Caco-2 (cell line): ENCODE measurements at places on chromosomes 2 and 18. TPM values are rescaled to one million over a fixed set of nuclear protein-coding genes. Genes with fewer than 3 reads are reported as not detected.

DNA sequence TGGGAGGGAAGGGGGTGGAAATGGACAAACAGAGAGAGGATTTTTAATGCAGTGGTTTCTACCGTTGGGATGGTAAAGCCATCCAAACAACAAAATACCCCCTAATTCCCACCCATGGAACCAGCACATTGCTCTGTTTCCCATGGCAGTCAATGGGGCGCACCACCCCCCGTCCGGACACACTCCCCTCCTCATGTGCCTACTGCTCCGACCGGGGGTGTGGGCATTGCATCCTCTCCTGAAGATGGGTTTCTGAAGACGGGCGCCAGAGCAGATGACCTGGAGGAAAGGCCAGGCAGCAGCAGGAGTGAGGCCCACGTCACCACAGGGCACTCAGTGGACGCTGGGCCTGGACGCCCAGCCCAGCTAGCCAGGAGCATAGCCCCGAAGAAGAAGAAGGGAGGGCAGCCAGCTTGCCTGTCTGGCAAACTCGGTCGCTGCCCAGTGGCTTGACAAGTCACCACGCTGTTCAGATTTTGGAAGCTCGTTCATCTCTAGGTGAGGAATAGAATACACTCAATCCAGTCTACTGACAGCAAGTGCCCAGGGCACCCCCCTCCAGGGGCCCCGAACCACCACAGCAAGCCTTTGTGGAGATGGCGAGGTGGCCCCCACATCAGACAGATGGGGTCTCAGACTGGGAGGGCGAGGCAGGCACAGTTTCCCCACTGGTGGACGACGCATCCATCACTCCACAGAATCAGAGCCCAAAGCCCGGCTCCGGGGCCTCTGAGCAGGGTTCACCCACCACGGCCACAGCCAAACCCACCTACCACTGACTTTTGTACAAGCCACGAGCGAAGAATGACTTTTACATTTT is 296.2 kb upstream of the SALL3 start:
- no peak overlapping the region for H3K27ac ChIP-seq
- DNase-seq, result no peak
- H3K36me3 ChIP-seq, result no peaks in the 10 kb centered on the region
- H3K4me3 ChIP-seq, result no peak overlapping the region

GRCh38 chr2:72367530-72368225 is 220.0 kb upstream of the CYP26B1 start:
- H3K27me3 ChIP-seq, result no peaks in the 10 kb centered on the region
- H3K4me1 ChIP-seq, result no peaks in the 10 kb centered on the region
- H3K4me3 ChIP-seq, result no peak overlapping the region

- no peak overlapping the region for H3K27ac ChIP-seq
- no peak overlapping the region for H3K4me3 ChIP-seq
- no peaks in the 10 kb centered on the region for H3K36me3 ChIP-seq
- DNase-seq, result no peak
These were observed 407.0 kb downstream of the CPS1 start for GRCh38 chr2:210963386-210963785.

- H3K27ac ChIP-seq, result no peak overlapping the region
- no peaks in the 10 kb centered on the region for H3K27me3 ChIP-seq
- H3K4me1 ChIP-seq, result no peaks in the 10 kb centered on the region
These were observed 966 bp upstream of the OXER1 start for GRCh38 chr2:42764901-42765300.

GRCh38 chr2:50856016-50856541 is 175.9 kb downstream of the NRXN1 start:
- no peaks in the 10 kb centered on the region for H3K4me1 ChIP-seq
- no peaks in the 10 kb centered on the region for H3K36me3 ChIP-seq
- DNase-seq, result no peak
- H3K27ac ChIP-seq, result no peak overlapping the region
- no peak overlapping the region for H3K4me3 ChIP-seq

DNA sequence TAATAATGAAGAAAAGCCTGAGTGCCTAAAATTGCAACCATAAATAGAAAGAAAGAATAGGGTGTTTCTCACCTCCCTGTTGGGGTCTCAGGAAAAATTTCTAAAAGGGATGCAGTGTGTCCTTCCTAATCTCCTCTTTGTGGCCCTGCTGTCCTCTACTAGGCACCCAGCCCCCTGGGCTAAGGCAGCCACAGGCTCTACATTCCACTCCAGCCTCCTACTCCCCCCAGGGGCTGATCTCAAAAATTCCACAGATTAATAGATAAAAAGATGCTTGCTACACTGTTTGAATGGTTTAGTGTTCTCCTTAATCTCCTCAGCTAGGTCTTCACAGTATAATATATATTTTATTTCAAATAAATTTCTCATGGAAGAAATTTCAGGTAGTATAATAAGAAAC is 17.6 kb downstream of the SATB2 start:
- no peaks in the 10 kb centered on the region for H3K36me3 ChIP-seq
- H3K4me1 ChIP-seq, result no peaks in the 10 kb centered on the region
- H3K27me3 ChIP-seq, result no peaks in the 10 kb centered on the region; the same call in 1 of the 2 replicates
- DNase-seq, result no peak
- H3K27ac ChIP-seq, result no peak overlapping the region

DNA sequence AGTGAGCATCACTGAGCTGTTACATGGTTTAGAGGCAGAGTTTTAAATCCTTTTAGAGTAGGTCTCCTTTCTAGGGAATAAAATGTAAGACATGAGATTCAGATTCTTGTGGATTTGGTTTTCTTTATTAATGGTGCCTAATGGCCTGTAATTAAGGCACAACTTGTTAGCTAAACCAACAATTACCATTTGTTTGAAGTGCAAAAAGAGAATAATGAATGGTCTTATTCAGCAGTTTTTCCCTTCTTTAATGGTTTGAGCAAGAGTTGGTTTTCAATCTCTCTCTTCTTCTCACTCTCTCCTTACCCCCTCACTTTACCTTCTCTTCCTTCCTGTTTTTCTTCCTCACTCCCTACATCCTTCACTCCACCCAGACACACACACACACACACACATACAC is 312.2 kb upstream of the TRIB2 start:
- no peaks in the 10 kb centered on the region for H3K27me3 ChIP-seq
- no peak overlapping the region for H3K4me3 ChIP-seq
- no peaks in the 10 kb centered on the region for H3K4me1 ChIP-seq
- no peak overlapping the region for H3K27ac ChIP-seq
- DNase-seq, result no peak

DNA sequence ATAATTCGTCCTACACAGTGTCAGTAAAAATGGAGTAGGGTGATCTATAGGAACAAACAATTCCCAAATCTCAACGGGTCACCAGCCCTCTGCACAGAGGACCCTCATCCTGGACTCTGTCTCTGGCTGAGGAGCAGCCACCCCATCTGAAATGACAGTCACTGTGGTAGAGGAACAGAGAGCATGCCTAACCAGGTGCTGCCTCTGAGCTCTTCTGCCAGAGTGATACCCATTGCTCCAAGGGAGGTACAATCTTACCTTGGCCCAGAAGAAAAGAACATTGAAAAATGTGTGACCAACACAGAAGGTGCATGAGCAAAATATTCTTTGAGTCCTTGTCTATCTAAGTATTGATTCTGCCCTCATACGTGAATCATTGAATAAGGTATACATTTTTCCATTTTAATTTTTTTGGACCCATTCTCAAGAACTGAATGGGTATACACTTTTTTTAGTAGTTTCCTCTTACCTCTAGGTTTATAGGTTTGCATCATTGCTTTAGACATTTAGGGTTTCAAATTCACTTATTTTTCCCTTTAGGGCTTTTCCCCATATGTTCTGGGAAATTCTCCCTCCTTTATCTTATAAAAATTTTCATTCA is 8.7 kb downstream of the SP140 start:
- no peak overlapping the region for H3K4me3 ChIP-seq
- H3K36me3 ChIP-seq, result no peaks in the 10 kb centered on the region
- no peaks in the 10 kb centered on the region for H3K4me1 ChIP-seq
- DNase-seq, result no peak
- no peak overlapping the region for H3K27ac ChIP-seq

DNA sequence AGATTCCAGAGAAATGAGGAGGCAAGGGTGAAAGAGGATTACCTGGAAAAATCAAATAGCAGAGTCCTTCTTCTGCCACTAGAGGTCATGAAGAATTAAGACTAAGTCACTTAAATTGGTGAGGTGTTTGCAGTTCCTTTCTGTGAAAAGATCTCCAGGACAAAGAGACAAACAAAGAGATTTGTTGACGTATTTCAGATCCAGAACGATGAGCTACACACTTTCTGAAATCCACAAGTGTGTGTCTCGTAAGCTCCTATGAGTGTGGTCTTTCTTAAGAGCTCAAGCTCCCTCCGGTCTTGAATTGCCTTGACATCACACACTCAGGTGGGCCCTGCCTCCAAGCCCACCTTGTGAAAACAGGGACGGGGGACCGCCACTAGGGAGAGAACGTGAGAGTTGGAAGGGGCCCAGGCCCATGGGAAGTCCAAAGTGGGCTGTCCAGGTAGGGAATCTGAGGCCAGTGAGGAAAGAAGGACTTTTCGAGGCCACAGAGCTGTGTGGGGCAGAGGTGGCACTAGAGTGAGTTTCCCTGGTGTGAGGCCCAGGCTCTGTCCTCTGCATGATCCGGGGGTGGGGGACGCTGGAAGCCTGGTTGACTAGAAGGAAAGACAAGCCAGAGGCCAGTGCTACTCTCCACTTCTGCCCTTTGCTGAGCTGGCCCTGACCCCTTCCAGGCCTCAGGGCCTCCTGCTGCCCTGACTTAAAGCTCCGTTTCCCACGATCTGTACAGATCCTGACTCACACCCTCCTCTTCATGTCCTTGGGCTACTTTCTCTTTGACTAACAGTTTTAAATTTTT is 168.1 kb upstream of the NCK2 start:
- H3K27me3 ChIP-seq, result no peaks in the 10 kb centered on the region
- no peaks in the 10 kb centered on the region for H3K36me3 ChIP-seq
- peaks cover 30% of the 10 kb centered on the region for H3K4me1 ChIP-seq

DNA sequence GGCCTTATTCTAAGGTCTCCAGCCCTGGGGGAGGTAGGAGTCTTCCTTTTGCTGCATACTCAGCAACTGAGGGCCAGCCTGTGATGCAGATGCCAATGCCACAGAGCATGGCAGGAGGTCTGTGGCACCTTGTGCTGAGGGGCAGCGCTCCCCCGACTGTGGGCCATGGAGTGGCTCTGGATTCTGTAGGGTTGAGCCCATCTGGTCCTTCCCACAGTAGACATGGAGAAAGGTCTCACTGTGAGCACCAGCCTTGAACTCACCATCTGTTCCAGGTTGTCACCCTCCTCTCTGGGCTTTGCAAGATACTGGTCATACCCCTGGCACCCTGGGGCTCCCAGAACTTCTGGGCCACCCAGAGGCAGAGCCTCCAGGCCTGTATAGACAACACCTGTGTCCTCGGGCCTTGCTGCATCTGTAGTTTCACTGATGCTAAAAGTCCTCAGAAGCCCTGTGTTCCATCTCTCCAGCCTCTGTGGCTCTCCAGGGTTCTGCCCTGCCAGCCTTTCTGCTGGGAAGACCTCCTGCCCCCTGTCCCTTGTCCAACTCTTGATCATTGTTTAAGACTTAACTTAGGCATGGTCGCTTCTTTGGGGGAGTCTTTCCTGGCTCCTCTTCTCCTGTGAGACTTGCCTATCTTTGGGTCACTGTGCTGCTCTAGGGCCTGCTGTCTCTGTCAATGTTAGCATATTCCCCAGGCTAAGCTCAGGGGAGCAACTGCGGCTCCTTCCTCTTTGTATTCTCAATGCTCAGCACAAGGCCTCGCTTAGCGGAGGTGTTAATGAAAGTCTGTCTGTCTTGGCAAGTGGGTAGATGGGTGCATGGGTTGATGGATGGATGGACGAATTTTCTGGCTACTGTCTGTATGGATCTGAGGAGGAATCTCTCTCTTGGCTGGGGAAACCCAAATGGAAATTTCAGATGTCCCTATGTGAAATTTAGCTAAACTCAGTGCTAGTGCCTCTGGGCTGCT is 160.9 kb downstream of the DYSF start:
- H3K27ac ChIP-seq, result no peak overlapping the region
- no peak for DNase-seq
- no peaks in the 10 kb centered on the region for H3K36me3 ChIP-seq
- H3K4me3 ChIP-seq, result no peak overlapping the region

- H3K27me3 ChIP-seq, result no peaks in the 10 kb centered on the region
- no peak for DNase-seq
- H3K27ac ChIP-seq, result no peak overlapping the region
These were observed 2.0 kb upstream of the CAPN10 start for GRCh38 chr2:240584486-240585031.

- no peak overlapping the region for H3K4me3 ChIP-seq
- H3K4me1 ChIP-seq, result no peaks in the 10 kb centered on the region
- no peaks in the 10 kb centered on the region for H3K36me3 ChIP-seq
- no peaks in the 10 kb centered on the region for H3K27me3 ChIP-seq
- no peak overlapping the region for H3K27ac ChIP-seq
These were observed 458.0 kb downstream of the CPS1 start for GRCh38 chr2:211014376-211014775.

GRCh38 chr2:45669032-45669486 is 17.6 kb downstream of the PRKCE start:
- no peaks in the 10 kb centered on the region for H3K36me3 ChIP-seq
- no peak for DNase-seq
- no peak overlapping the region for H3K4me3 ChIP-seq
- peaks cover 24% of the 10 kb centered on the region for H3K4me1 ChIP-seq
- peak overlapping the region; percentile 59 for H3K27ac ChIP-seq
- H3K27me3 ChIP-seq, result no peaks in the 10 kb centered on the region

GRCh38 chr18:8386669-8387380 is 222.4 kb upstream of the RAB12 start:
- H3K36me3 ChIP-seq, result no peaks in the 10 kb centered on the region; the same call in 1 of the 2 replicates
- no peak overlapping the region for H3K27ac ChIP-seq
- H3K27me3 ChIP-seq, result no peaks in the 10 kb centered on the region
- H3K4me3 ChIP-seq, result no peak overlapping the region
- H3K4me1 ChIP-seq, result no peaks in the 10 kb centered on the region
- no peak for DNase-seq

- H3K36me3 ChIP-seq, result no peaks in the 10 kb centered on the region
- no peak overlapping the region for H3K27ac ChIP-seq
- DNase-seq, result no peak
- no peaks in the 10 kb centered on the region for H3K4me1 ChIP-seq
- H3K27me3 ChIP-seq, result no peaks in the 10 kb centered on the region
- H3K4me3 ChIP-seq, result no peak overlapping the region
These were observed 91.9 kb upstream of the CDH20 start for GRCh38 chr18:61241260-61241853.

GRCh38 chr2:140865837-140866236 is 1265.0 kb downstream of the LRP1B start:
- no peaks in the 10 kb centered on the region for H3K36me3 ChIP-seq
- H3K4me3 ChIP-seq, result no peak overlapping the region
- no peak overlapping the region for H3K27ac ChIP-seq
- no peaks in the 10 kb centered on the region for H3K27me3 ChIP-seq
- DNase-seq, result no peak

DNA sequence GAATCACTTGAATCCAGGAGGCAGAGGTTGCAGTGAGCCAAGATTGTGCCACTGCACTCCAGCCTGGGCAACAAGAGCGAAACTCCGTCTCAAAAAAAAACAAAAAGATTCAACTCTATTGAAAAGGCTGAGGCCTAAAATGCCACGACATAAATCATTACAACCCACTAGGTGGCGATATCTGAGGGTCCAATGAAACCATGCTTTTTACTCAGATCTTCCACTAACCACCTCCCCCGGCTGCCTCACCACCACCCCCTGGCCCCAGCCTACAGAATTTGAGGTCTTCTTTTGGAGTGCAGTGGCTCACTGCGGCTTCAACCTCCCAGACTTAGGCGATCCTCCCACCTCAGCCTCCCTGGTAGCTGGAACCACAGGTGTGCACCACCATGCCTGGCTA is 57.5 kb downstream of the AP1S3 start:
- peaks cover 5% of the 10 kb centered on the region; the same call in 1 of the 2 replicates for H3K4me1 ChIP-seq
- peak; percentile 81 for DNase-seq
- no peaks in the 10 kb centered on the region for H3K27me3 ChIP-seq
- H3K27ac ChIP-seq, result no peak overlapping the region

MTX2 gene
- total RNA-seq, result 33.3 and 33.7 TPM in 2 replicates

CLEC4F gene
- total RNA-seq, result 0.16 TPM in 1 of 2 replicates, not detected in the other

KIF1A gene
- 29.8 and 33.1 TPM in 2 replicates for total RNA-seq
